ENCODE measurements at places on chromosomes 6 and 20.
A peak's percentile ranks its signal among the peaks of the same experiment; 100 is the strongest.

DNA sequence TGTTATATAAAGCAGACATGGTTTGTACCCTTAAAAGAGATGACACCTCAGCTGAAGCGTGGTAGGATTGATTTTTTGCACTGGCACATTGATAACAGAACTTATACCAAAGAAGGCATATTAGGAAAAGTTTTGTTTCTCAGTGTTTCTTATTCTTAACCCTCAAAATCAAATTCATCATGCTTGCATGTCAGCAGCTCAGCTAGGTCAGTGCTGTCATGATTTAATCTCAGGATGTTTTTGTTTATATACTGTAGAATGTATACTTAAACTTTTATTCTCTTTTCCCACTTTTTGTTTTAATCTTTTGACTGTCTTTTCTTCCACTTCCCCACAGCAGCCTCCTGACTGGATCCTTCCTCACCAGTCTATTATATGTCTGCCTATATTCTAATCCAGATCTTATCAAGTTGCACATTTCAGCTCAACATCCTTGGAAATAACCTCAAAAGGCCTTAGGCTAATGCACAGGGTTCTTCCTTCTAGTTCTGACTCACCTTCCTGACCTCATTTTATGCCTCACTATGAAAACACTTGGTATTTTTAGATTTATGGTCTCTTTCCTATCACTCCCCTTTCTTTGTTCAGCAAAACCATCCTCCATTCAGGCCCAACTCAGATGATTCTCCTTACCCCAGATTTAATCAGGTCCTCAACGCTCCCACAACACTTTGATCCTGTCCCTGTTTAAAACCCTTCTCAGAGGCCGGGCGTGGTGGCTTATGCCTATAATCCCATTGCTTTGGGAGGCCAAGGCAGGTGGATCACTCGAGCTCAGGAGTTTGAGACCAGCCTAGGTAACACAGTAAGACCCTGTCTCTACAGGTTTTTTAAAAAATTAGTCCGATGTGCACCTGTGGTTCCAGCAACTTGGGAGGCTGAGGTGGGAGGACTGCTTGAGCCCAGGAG lies 7.2 kb downstream of the HEBP2 start:
- peak; percentile 74 for ATAC-seq

DNA sequence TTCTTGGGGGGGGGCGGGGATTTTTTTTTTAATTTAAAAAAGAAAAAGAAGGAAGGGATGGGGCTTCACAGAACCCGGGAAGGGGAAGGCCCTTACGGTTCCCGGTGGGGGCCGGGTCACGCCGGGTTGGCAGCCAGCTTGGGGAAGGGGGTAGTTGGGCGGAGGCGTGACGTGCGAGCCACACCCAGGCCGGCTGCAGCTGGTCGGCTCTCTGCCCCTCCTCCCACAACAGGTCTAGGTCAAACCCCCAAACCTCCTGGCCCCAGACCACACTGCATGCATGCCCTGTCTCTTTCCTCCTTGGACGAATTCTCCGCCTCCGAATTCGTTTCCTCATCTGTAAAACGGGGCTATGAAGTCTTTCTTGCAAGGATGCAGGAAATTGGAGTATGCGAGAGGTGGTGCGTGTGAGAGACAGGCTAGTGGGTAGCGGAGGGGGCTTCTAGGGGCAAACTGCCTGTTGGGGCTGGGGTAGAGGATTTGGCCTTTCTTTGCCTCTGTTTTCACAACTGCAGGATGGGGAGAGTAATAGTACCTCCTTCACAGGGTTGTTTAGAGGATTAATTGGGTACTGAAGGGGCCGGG lies 828 bp downstream of the HCK start:
- peak; percentile 36 for ATAC-seq

GRCh38 chr20:25277051-25277801 lies 29.3 kb downstream of the PYGB start:
- no peak for ATAC-seq

- ATAC-seq: peak; percentile 65
These were observed 57.4 kb downstream of the PREP start for GRCh38 chr6:105345506-105345905.

- no peak for ATAC-seq
These were observed 33.8 kb downstream of the DLGAP4 start for GRCh38 chr20:36339646-36340592.

GRCh38 chr6:16729183-16729691 lies 32.0 kb downstream of the ATXN1 start:
- ATAC-seq: peak; percentile 22

- no peak for ATAC-seq
These were observed 48.1 kb downstream of the ERMARD start for GRCh38 chr6:169799474-169799926.

DNA sequence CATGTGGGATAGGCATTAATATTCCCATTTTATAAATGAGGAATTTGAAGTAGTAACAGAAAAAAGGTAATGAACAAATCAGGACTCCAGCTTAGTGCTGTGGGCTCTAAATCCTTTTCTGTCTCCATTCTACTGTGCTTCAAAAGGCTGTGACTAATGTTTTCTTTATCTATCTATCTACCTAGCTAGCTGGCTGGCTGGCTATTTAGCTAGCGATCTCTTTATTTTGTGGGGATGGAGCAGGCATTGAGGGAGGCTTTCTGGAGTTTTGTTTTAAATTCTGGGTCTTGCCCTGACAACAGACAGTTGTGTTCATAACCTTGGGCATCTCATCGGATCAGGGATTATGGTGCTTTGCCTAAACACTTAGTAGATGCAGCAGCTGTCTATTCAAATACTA lies 139.2 kb downstream of the SOX4 start:
- ATAC-seq: no peak

GRCh38 chr6:7025861-7026260 lies 81.9 kb upstream of the RREB1 start:
- no peak for ATAC-seq

DNA sequence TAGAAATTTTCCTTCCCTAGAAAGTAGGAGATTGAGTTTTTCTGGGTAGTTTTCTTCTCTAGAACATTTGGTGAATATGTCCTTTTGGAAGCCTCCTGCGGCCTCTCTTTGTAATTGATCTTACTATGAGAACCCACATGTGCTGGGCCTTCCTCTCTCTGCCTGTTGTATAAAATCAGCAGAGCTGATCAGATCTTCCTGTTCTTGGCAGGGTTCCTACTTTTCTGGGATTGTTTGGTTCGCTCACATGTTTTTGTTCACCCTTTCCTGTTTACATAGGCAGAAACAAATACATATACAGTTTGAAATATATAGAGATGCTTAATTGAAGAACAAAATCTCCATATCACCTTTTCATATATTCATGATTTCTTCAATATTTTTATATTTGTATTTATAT lies 57.8 kb downstream of the IL22RA2 start:
- no peak for ATAC-seq

DNA sequence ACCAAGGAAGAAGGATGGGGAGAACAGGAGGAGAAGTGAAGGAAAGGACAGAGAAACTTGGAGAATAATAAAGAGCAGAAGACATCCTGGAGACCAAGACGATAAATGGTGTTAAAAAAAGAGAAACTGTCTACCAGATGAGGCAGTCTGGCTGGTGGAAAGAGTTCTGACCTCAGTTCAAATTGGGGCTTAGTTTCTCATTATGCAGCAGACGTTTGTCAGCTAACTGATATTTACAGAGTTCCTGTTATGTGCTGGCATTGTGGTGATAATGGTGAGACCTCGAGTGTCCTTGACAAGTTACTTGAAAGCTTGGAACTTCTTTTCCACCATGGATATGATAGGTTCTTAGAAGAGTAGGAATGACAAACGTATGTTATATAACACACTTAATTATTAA lies 142.7 kb downstream of the LRRC1 start:
- no peak for ATAC-seq

DNA sequence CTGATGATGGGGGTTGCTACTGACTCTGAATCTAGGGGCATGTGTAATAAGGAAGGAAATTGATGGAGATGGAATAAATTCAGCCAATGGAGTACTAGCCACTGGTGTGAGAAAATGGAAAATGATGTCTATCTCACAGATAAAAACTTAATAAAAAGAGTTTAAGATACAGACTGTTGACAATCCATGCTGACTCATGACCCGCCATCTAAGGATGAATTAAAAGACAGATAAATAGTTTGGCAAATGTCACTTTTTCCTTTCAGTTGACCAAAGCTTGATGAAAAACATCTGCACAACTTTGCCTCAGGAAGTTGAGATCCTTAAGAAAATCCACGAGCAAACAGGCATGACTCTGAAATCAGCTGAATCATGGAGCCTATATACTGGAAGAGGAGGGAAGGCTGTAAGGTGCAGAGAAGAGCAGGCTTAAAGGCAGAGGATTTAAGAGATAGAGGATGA lies 82.6 kb upstream of the BMP5 start:
- no peak for ATAC-seq

- ATAC-seq: no peak
These were observed 30.2 kb downstream of the ENPP1 start for GRCh38 chr6:131838051-131838450.

DNA sequence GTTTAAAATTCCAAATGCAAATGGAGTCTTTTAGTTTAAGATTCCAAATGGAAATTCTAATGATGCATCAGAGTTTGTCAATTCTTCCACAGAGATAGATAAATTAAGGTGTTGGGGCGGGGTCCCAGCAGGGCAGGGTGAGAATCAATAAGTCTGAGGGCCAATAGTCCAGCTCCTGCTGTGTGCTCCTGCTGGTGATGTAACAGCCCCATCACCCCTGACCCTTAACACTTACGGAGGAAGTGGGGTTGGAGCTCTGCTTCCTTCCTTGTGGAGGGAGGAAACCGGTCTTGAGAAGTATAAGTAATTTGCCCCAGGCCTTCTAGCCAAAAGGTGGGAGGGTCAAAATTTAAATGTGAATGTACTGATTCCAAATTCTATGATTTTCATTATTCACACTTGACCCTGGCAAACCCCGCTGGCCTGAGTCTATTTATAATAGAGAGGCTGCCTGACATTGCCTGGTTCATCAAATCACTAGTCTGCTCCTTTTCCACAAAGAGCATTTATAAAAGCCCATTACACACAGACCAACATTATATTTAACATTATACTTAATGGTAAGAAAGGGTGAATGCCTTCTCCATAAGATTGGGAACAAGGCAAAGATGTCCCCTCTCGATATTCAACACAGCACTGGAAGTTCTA lies 17.2 kb downstream of the ZBTB2 start:
- ATAC-seq: peak; percentile 39

DNA sequence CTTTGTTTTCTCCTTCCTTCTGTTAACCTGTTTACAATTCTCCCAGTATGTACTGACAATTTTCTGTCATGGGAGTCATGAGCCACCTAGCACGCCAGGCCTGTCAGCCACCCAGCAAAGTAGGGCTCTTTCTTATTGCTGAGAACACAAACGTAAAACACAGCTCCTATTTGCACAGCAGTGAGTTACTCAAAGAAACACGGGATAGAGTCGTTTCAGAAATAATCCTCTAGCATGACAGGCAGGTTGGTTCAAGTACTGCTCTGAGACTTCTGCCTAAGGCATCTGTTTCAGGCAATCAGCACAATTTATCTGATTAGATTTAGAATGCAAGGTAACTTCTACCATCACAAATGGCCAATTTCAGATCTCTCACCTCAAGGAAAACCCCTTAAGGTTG lies 88.8 kb downstream of the CD24 start:
- peak; percentile 81 for ATAC-seq

GRCh38 chr6:161639772-161640171 lies 365.9 kb upstream of the AGPAT4 start:
- ATAC-seq: no peak

DNA sequence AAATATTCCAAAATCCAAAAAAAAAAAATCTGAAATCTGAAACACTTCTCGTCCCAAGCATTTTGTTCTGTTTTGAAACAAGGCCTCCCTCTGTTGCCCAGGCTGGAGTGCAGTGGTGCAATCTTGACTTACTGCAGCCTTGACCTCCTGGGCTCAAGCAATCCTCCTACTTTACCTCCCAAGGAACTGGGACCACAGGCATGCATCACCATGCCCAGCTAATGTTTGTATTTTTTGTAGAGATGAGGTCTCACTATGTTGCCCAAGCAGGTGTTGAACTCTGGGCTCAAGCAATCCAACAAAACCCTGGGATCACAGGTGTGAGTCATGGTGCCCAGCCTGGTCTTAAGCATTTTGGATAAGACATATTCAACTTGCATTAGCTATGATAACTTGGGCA lies 13.6 kb downstream of the SESN1 start:
- ATAC-seq: peak; percentile 31

DNA sequence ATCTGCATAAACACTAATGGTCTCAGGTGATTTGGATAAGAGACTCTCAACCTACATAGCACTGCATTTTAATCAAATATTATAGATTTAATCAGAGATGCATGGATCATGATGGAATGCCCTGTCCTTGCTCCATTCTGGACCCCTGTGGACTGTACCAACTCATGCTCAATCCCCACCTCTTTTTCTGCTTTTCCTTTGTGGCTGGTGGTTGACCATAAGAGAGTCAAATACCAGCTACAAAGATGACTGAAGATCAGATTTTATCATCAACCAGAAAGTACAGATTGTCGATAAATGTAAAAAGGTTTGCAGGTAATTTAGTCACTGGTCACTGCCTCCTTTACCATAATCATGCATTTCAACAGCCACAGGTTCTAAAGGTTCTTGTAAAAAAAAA lies 116.2 kb downstream of the ME1 start:
- ATAC-seq: no peak

DNA sequence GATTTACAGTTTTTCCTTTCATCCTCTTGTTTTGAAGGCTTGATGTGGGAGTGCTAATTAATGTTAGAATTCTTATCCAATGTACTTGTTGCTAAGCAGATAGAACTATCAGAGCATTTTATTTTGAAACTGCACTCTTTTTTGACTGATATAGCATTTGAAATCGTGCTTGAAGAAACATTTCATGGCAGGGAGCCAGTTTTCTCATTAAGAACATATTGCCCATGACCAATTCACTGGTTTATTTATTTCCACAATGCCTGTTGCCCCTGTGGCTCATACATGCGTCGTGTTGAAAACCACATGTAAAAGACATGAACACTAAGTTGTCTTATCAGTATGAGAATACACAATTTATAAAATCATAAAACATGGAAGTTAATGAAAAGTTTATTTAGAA lies 479.7 kb upstream of the FLRT3 start:
- no peak for ATAC-seq

DNA sequence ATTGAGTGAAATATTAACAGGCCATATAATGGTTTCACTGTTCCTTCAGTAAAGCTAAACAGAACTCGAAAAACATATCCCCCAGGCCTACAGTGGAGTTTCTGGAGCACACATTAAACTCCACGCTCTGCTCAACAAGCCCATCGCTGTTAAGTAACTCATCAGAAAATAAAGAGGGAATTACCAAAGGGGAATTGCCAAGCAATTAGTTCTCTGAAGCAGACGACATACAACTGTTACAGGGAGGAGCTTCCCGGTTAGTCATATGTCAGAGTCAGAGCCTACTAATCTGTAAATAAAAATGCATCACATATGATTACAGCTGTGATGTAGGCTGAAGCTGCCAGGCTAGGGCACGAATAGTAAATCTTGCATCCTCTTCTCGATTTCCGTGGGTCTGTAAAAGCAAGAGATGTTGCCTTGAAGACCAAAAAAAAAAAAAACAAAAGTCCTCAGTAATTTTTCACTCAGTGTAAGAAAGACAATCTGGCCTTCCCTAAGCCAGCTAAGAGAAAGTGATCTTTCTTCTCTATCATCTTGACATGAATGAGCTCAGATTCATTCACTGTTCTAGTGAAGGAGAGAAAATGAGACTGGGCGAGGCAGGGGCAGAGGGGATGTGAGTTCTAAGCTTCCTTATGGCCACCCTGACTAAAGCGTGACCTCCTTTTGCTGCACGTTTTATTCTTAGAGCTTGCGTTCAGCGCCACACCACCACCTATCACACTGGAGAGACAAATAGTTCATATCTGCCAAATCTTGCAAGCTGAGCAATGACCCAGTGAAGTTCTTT lies 13.8 kb downstream of the ATXN1 start:
- ATAC-seq: peak; percentile 85

GRCh38 chr6:24859608-24860200 lies 61.0 kb upstream of the ARMH2 start:
- no peak for ATAC-seq

Data from esophagus mucosa (tissue), 1 donor.